ENCODE measurements at places on chromosomes 3 and 15. TPM values are rescaled to one million over a fixed set of nuclear protein-coding genes. Genes with fewer than 3 reads are reported as not detected.
A peak's percentile ranks its signal among the peaks of the same experiment; 100 is the strongest.

- peaks cover 40% of the 10 kb centered on the region for H3K4me1 ChIP-seq
- H3K27ac ChIP-seq: peak overlapping the region; percentile 70
- no peaks in the 10 kb centered on the region for H3K36me3 ChIP-seq
- H3K4me3 ChIP-seq: no peak overlapping the region
Measured at GRCh38 chr15:66713843-66714508, 11.9 kb downstream of the SMAD6 start.

DNA sequence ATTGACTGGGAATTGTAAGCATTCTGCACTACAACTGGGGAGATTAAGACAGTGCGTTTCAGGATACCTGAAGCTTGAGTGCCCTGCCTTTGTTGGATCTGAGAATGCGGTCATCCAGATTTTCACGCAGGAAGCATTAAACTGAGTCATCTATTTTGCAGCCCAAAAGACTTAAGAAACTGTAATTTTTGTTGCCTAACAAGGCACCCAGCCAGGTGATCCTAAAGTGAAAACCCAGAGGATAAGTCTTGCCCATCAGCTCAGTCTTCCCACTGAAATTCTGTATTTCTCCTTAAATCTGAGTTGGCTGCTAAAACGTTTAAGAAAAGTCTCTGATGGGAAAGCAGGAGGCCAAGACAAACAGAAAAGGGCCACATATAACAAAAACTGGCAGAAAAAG lies 242.5 kb upstream of the TMCO5A start:
- H3K27ac ChIP-seq: no peak overlapping the region
- H3K4me1 ChIP-seq: no peaks in the 10 kb centered on the region
- H3K27me3 ChIP-seq: no peaks in the 10 kb centered on the region
- no peaks in the 10 kb centered on the region for H3K36me3 ChIP-seq
- DNase-seq: no peak
- H3K4me3 ChIP-seq: no peak overlapping the region

- no peaks in the 10 kb centered on the region for H3K4me1 ChIP-seq
- no peaks in the 10 kb centered on the region for H3K27me3 ChIP-seq
- H3K36me3 ChIP-seq: no peaks in the 10 kb centered on the region
- no peak overlapping the region for H3K27ac ChIP-seq
- DNase-seq: peak; percentile 11
Measured at GRCh38 chr3:78035131-78035641, 995.3 kb downstream of the ROBO2 start.

DNA sequence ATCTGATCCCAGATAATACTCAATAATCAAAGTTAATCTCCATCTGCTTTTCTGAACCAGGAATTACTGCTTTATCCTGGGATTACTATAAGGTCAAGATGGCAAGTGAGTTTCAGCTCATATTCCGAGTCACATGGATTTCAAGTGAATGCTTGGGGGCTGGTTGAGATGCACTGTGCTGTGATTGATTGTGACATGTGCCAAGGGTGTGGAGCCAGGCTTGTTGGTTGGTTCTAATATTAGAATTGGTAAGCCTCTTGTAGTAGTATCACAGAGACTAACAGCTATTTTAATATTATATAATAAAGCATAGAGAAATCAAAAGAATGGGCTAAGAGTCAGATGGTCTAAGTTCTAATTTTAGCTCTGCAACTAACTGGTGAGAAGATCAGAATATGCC lies 74.2 kb upstream of the ICE2 start:
- H3K27ac ChIP-seq: no peak overlapping the region
- no peak overlapping the region for H3K4me3 ChIP-seq
- no peak for DNase-seq
- H3K27me3 ChIP-seq: no peaks in the 10 kb centered on the region
- H3K4me1 ChIP-seq: no peaks in the 10 kb centered on the region

DNA sequence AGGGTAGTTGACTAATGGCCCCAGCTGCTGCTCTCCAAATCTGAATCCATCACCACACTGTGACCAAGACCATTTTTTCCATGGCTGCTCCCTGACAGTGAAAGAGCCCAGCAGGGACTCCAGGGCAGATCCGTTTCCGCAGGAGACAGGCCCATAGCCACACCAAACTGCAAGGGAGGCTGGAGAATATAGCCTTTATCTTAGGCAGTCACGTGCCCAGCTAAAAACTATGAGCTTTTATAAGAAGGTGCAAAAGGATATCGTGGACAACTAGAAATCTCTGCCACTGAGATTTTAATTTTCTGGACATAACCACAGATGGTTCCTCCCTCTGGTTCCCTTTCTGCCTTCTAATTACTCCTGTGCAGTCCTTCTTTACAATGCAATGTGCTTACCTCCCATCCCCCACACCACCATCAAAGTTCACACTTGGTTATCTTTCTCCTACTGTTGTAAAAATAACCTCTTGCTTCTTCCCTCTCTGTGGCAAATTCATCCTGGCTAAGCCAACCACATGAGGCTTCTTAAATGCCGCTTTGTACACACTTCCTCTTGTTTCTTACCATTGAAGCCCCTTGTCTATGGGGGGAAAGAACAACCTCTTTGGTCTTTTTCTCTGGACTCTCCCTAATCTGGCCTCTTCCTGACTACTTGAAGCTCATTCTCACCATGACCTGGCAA lies 233.7 kb downstream of the SHQ1 start:
- H3K36me3 ChIP-seq: no peaks in the 10 kb centered on the region
- peak overlapping the region; percentile 44 for H3K27ac ChIP-seq
- DNase-seq: peak; percentile 24
- H3K4me3 ChIP-seq: no peak overlapping the region
- H3K4me1 ChIP-seq: no peaks in the 10 kb centered on the region

GRCh38 chr15:45799508-45799907 lies 164.7 kb downstream of the SQOR start:
- H3K27ac ChIP-seq: no peak overlapping the region
- no peaks in the 10 kb centered on the region for H3K27me3 ChIP-seq
- H3K4me3 ChIP-seq: no peak overlapping the region
- no peak for DNase-seq
- no peaks in the 10 kb centered on the region for H3K36me3 ChIP-seq
- H3K4me1 ChIP-seq: peaks cover 1% of the 10 kb centered on the region

- no peak for DNase-seq
- H3K36me3 ChIP-seq: no peaks in the 10 kb centered on the region
- no peaks in the 10 kb centered on the region for H3K27me3 ChIP-seq
- H3K4me3 ChIP-seq: no peak overlapping the region
- H3K27ac ChIP-seq: no peak overlapping the region
- H3K4me1 ChIP-seq: no peaks in the 10 kb centered on the region
Measured at GRCh38 chr15:32790352-32790999, 72.7 kb downstream of the GREM1 start.

Gene LIPC
- total RNA-seq: 64.8 TPM

Gene CACNA1D
- 30.1 TPM for total RNA-seq
